H54 (cell line): ENCODE measurements at places on chromosomes 7 and 10.
A peak's percentile ranks its signal among the peaks of the same experiment; 100 is the strongest.

DNA sequence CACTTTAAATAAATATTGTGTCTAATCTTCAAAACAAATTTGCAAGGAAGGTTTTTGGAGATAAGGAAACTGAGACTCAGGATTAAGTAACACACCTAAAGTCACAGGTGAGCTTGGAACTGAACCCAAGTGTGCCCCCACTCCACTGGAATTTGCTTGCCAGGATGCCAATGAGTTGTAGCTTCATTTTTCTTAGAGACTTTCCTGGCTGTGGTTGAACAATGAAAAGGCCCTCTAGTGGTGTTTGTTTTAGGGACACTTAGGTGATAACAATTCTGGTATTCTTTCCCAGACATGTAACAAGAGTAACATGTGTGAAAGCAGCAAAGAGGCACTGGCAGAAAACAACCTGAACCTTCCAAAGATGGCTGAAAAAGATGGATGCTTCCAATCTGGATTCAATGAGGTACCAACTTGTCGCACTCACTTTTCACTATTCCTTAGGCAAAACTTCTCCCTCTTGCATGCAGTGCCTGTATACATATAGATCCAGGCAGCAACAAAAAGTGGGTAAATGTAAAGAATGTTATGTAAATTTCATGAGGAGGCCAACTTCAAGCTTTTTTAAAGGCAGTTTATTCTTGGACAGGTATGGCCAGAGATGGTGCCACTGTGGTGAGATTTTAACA is 1.5 kb downstream of the IL6 start:
- DNase-seq = peak; percentile 36

DNA sequence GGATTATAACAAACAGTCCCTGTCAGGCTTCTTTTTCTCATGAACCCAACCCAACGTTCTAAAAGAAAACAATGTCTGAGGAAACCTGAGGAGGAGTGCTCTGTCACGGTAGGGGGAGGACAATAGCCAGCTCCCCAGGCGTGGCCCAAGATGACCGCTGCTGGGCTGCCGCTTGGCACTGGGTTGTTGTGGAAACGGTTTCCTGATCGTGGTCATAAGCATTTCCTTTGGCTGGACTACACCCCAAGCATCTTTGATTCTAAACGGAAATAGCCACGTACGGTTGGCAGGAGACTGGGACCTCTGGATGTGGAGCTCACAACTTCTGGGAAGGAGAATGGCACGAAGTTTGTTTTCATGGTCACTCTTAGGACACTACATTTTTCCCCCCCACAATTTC is 30.4 kb upstream of the DMBT1 start:
- no peak for DNase-seq

GRCh38 chr7:120353171-120353570 is 80.2 kb downstream of the KCND2 start:
- no peak for DNase-seq

GRCh38 chr10:74178042-74178791 is 27.2 kb downstream of the ADK start:
- DNase-seq = no peak

DNA sequence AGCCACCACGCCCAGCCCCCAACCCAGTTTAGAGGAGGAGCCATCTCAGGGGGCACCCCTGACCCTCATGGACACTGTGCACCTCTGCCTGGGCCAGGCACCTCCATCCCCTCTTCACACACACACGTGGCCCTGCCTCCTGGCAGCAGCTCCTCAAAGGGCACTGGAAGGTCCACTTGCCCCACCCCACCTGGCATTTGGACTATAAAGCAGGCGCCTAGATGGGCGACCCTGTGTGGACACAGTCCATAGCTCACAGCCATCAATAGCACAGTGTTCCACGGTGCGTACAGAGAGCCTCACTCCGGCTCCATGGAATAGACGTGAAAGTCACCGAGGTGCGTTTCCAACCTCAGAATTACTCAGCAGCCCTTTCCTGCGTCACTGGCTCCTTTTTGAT is 41.0 kb downstream of the FKBP6 start:
- DNase-seq = no peak

- no peak for DNase-seq
These were observed 4.4 kb upstream of the IRF5 start for GRCh38 chr7:128933180-128933891.

DNA sequence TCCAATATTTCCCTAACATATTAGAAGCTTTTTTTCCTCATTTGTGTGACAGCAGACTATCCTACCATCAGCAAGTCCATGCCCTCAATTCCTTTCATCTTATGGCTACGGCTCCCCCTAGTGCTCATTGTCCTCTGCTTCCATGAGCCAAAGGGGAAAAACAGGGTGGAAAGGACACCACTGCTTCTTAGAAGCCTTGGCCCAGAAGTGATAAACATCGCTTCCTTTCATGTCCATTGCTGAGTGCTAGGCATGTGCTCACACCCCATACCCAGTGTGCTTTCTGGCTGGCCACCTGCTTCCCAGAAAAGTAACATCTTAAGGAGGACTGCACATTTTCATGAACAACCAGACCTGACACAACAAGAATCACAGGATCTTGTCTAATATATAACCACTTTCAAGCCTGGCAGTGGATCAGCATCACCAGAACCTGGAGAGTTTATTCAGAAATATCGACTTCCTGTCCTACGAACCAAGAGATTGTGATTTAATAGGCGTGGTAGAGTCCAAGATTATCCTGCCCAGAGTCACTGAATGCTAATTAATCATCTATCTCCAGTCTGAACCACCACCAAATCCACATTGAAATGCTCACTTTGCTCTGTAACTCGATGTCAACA is 650.5 kb upstream of the SORCS1 start:
- peak; percentile 9 for DNase-seq

- peak; percentile 18 for DNase-seq
These were observed 120.6 kb downstream of the PRPF18 start for GRCh38 chr10:13707156-13707881.

DNA sequence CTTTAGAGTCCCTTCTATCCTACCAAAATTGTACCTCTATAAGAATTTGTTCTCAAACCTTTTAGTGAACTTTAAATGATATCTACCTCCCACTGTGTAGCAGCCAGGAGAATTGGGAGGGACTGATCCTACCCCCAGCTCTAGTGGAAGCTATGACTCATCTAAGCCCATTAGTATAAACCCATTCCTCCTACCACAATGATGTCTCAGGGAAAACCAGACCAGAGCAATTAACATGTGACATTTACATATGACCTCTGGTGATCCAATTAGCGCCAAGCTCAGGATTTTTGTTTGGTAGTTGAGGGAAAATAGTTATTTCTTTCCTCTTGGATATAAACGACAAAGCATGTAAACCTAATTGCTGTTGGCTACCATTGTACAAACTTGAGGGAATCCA is 33.1 kb upstream of the R3HCC1L start:
- DNase-seq = no peak

DNA sequence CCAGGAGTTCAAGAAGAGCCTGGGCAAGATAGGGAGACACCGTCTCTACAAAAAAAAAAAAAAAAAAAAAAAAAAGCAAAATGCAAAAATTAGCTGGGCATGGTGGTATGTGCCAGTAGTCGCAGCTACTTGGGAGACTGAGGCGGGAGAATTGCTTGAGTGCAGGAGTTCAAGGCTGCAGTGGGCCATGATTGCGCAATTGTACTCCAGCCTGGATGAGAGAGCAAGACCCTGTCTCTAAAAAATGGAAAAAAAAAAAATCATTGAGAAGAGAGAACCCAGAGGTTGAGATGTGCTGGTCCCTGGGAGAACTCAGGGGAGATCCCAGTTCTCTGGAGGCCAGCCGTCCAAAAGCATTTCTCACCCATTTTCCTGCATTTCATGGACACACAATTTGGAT is 95.2 kb downstream of the GALNT17 start:
- DNase-seq = no peak

DNA sequence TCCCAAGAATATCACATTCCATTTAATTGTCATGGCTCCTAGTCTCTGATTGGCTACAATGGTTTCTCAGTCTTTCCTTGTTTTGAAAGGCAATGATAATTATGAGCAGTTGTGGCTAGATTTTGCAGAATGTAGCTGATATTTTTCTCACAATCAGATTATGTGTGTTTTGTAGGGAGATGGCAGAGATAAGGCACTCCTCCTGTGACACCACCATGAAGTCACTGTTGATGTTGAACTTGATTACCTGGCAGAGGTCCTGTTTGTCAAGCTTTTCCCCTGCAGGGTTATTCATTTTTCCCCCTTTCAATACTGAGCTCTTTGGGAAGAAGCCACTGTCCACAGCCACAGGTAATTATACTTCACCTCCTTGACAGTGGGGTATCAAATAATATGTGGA is 602.9 kb upstream of the PFKP start:
- no peak for DNase-seq

DNA sequence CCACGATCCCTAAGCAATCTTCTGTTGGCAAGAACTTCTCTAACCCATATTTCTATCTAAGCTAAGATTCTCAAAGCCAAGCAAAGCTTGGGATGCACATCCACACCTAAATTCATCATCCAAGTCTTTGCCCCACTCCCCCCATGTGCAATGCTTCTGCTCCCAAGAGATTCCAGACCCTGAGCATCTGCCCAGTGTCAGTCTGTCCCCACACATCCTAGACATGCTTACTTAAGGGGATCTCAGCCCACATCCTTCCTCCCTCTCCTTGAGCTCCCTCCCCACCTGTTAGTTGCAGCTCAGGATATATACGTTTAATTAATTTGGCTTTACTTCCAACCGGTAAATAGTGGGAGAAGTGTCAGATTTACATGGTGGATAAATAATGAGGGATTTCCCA is 17.0 kb upstream of the TMEM273 start:
- no peak for DNase-seq
